H9 (cell line): ENCODE measurements at places on chromosomes 6 and 20. TPM values are rescaled to one million over a fixed set of nuclear protein-coding genes. Genes with fewer than 3 reads are reported as not detected.

The STMND1 gene
- total RNA-seq, result not detected in 2 replicates

The TRIM15 gene
- total RNA-seq, result 0.20 TPM in 1 of 2 replicates, not detected in the other

The GNRH2 gene
- 0.50 and 1.1 TPM in 2 replicates for total RNA-seq

The ERVFRD-1 gene
- not detected in 2 replicates for total RNA-seq

The TBC1D22B gene
- 12.9 and 14.3 TPM in 2 replicates for total RNA-seq

The STX11 gene
- 0.11 and 0.22 TPM in 2 replicates for total RNA-seq

The C20orf202 gene
- 0.13 TPM in 1 of 2 replicates, not detected in the other for total RNA-seq

The SLC4A11 gene
- 25.5 and 29.4 TPM in 2 replicates for total RNA-seq

The MAPK13 gene
- 18.9 and 19.2 TPM in 2 replicates for total RNA-seq

- no peak for DNase-seq
These were observed 32.6 kb downstream of the PSMG4 start for GRCh38 chr6:3291346-3291745.

DNA sequence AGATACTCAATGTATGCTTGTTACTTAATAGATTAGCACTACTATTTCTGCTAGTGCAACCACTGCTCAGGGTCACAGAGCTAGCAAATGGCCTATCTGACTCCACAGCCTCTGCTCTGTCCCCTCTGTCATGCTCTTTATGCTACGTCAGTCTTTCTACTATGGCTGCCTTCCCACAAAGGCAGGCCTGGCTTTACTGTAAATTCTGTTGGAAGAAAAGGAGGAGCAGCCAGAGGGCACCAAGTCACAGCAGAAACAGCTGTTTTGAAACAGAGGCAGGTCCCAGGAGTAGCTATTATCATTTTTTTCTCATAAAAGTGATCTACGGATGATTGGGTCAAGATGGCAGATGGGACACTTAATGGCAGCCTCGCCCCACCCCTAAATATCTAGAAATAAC is 10.0 kb upstream of the ELMO2 start:
- DNase-seq, result no peak

GRCh38 chr6:22302838-22303237 is 6.0 kb upstream of the PRL start:
- DNase-seq, result no peak

DNA sequence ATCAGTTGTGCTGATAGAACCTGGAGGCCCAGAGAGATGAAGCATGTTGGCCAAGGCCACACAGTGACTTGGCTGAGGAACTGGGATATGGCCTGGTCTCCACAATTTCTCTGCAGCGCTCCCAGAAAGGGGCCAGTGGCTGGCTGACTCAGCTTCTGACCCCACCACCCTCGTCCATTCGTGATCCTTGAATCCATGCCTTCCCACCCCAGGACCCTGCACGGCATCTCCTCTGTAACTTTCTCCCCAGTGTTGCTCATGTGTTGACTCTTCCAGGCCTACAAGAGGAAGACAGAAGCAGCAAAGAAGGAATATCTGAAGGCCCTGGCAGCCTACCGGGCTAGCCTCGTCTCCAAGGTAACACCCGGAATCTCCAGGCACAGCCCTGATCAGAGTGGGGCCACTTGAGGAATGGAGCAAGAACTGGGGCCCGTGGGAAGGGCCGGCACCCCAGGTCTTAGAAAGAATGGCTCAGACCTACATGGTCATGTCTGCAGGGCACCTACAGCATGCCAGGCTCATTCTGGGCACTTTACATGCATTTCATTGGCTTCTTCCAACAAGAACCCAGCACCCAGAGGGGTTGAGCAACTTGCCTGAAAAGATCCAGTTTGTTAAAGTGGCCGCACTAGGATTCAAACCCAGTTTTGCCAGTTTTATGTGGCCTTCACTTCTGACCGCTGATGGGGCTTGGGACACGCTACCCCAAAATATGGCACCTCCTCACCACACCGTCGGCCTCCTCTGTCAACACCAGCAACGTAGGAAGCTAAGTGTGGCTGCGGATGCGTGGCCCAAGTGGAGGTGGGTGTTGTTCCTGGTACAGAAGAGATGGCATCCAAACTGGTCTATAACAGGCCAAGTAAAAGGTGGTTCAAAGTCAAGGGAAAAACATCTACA is 122.2 kb downstream of the JPH2 start:
- DNase-seq, result no peak

GRCh38 chr20:8443464-8444072 is 311.5 kb downstream of the PLCB1 start:
- no peak for DNase-seq

GRCh38 chr20:52847029-52847660 is 125.0 kb upstream of the TSHZ2 start:
- no peak for DNase-seq

- DNase-seq, result no peak
These were observed 175.8 kb downstream of the ISM1 start for GRCh38 chr20:13396826-13397225.

DNA sequence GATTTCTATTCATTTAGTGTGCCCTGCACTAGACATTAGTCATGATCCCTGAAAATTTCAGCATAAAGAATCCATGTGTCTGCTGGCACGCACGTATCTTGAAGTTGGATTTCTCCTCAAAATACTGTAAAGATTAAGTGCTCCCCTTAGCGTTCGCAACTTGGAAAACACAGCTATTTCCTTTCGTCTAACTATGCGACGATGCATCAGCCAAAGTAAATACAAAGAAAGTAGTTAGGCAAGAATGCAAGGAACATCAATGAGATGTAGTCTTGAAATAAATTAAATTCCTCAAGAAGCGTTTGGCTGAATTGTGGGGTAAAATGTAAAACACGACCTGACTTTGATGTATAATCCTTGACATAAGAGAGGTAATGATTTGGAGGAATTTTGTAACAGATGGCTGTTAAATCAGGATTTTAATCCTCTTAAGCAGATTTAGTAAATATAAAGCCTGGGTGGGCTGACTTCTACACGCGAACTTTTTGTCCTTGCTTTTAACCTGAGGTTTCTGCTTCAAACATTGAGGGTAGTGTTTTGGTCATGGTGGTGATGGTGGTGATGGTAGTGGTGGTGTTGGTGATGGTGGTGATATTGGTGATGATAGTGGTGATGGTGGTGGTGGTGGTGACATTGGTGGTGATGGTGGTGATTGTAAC is 88.2 kb downstream of the FOXF2 start:
- DNase-seq, result no peak

DNA sequence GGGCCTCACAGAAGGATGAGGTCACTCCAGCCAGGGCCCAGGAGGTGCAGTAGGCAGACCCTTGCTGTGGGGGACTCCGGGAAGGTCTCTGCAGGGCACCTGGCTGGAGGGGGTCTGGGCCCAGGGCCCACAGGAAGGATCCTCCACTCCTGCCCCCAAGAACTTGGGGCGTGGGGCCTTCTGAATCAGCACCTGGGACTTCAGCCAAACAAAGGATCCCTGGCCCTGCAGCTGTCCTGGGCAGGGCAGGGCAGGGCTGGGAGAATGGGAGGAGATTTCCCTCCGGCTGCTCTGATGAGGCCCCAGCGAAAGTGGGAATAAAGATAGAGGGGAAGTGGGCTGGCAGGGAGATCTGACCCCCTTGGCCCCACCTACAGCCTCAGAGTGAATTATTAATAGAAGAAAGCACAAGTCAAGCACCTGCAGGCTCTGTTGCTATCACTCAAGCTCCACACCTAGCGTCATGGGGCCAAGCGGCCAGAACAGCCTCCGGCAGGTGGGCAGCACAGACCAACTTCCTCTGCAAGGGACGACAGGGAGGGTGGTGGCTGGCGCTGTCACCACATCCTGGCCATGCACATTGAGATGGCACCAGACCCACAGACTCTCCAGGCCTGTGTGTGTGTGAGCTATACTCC is 61.6 kb upstream of the MRPS10 start:
- DNase-seq, result no peak

DNA sequence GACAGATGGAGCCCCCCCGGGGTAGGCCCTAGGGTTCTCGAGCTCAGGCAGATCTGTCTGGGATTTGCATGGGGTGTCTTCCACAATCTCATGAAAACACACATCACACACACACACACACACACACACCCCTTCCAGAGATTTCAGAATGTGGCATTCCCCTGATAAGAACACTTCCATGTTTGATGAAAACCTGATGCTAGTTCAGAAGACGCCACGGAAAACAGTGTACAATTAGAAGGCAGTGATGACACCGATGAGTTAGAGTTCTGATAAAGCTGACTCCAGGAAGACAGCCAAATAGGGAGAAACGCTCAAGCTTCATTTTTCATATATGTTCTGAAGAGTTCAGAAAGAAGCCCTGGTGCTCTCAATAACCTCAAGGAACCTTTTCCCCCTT is 438.7 kb upstream of the JARID2 start:
- no peak for DNase-seq

DNA sequence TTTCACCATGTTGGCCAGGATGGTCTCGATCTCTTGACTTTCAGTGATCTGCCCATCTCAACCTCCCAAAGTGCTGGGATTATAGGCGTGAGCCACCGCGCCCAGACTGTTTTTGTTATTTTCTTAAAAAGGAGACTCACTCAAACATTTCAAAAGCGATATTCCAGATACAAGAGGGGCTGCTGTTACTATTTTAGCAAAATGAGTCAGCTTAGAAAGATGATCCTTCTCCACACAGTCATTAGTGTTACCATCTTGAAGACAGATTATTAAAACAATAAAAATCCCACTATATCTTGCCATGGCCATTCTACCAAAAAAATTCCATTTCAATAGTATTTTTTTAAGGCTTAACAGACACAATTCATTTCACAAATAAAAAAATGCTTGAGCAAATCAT is 102.8 kb downstream of the PREP start:
- no peak for DNase-seq

GRCh38 chr6:130034378-130035146 is 16.2 kb downstream of the L3MBTL3 start:
- DNase-seq, result no peak

DNA sequence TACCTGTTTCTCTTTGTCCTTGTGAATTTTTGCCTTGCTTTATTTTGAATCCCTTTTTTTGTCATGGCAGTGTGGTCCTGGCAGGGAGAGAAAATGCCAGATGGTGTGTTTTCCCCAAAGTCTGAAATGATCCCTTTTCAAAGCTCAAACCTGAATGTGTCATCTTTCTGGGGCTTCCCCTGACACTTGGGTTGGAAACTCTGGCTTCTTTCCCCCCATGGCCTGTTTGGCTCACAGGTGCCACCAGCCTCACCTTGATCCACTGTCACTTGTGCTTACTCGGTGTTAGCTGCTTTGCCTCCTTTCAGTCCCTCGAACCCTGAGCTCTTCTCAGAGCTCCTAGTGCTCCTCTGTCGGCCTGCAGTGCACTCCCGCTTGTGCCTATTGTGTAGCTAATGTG is 22.3 kb downstream of the MYBL2 start:
- no peak for DNase-seq

- DNase-seq, result peak; percentile 89
These were observed 13.3 kb downstream of the GRM4 start for GRCh38 chr6:34132486-34133185.

GRCh38 chr6:105005451-105005850 is 48.5 kb downstream of the LIN28B start:
- no peak for DNase-seq

- peak; percentile 57 for DNase-seq
These were observed 2.7 kb downstream of the FOXA2 start for GRCh38 chr20:22581437-22582385.

DNA sequence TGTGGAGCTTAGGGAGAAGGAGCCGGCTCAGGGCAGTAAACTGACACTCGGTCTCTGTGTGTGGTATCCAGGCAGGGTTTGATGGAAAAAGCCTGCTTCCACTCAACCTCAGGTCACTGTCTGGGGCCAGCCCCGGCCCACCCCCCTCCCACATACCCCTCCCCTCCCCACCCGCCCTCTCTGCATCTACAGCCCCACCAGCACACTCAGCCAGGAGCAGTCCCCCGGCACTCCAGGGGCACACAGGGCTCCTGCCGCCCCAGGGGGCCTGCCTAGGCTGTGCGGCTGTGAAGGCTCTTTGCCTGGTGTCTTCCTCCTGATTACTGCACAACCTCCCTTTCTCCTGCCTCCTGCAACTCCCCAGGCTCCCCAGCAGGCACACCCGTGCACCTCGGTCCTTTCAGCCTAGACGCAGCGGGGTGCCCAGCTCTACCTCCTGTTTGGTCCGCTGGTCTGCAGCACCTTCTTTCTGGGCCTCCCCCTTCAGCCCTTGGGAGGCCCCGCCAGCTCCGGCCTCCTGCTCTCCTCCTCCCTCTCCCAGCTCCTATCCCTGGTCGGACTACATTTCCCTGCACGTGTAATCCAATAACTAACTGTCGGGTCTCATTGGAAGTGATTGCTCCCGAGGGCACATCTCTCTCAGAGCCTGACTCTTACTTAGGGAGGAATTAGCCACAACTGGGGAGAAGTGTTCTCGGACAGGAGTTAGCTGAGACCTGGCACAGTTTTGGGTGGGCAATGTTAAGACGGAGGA is 1.3 kb upstream of the FOXF2 start:
- DNase-seq, result peak; percentile 56

- DNase-seq, result no peak
These were observed 228.0 kb upstream of the FAM83B start for GRCh38 chr6:54618572-54618971.

DNA sequence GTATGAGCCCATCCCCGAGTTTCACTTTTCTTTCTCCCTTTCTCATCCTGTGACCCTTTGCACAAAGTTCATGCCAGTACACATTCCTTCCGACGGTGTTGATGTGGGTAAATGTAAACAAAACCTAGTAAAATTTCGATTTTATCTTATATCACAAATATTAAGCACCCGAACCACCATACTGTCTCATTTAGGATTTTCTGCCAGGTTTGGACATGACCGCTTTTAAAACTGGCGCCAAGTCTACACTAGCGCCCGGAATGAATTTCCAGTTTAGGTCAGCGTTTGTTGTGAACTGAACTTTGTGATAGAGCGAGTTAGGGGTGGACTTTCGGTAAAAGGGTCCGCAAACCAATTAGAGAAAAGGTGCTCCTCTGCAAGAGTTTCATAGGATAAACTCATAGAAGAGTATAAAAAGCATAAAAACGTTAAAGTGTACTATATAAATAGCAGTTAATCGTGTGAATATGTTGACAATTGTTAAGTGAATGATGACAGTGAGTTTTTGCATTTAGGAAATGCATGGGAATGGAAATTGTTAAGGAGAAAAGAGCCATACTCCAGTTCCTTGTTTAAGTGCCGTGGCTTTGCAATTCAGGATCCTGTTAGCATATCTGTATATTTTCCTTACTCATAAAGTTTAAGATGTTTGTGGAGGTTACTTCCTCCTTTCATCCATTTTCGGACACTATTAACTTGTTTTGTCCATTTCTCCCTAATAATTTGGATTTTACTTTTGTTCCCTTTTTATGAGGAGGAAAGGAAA is 937 bp downstream of the AKAP7 start:
- DNase-seq, result no peak

- DNase-seq, result no peak
These were observed 859.3 kb upstream of the FLRT3 start for GRCh38 chr20:15196547-15197255.

DNA sequence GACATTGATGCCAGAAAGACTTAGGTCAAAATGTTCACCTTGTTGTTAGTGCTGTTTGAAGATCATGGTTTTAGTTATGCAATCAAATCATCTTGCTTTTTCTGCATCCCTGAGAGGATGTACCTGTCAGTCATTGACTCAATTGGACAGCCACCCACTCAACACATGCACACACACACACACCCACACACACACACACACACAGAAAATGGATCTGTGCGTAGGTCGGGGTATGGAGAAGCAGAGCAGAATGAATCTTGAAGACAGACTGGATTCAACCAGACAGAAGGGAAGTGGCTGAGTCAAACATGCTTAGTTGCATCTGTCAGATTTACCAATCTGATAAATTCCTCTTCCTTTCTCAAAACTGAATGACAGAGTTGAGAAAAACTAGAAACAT is 19.1 kb upstream of the ZSCAN23 start:
- no peak for DNase-seq
